ENCODE measurements at places on chromosomes 13 and 19.

GRCh38 chr19:44447916-44448674 lies at the start of gene ZNF229:
ZNF229 (minus strand) TSS chr19:44448472; CDS start chr19:44442847, 5,625 bp downstream.
- peak; percentile 86 for DNase-seq
- H3K4me3 ChIP-seq: peak within 1 kb of the TSS; percentile 96
- no peaks in the 10 kb centered on the region for H3K36me3 ChIP-seq
- H3K4me1 ChIP-seq: no peaks in the 10 kb centered on the region
- no peaks in the 10 kb centered on the region for H3K27me3 ChIP-seq
- no peak within 1 kb of the TSS for H3K27ac ChIP-seq

DNA sequence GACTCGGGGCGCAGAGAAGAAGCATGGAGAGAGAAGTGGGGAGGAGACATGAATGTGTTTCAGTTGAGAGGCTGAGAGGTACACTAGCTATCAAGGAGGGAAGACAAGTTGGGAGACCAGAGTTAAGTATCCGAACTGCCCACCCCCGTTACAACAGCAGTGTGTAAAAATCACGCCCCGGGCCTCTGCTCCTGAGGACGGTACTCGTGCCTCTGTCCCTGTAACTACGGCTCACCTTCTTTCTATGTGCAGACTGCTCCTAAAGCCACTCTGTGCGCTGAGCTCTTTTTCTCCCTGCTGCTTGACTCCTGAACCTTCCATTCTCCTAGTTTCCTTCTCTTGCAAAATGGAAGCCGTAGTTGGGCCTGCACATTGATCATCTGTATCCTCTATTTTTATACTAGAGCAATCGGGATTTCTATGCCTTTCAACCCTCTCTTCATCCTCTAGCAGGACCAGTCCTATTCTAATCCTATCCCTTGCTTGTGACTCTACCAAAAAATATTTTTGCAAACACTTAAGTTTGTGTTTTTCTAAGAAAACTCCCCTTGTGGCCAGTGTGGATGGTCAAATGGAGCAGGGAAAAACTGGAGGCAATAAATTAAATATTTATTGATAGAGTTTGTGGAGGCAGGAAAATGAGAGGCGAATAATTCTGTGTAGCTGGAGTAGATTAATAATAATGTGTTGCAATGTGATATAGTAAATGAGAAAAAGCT lies 569 bp downstream of the POLR1D start:
- peak overlapping the region; percentile 94 for H3K4me3 ChIP-seq
- no peaks in the 10 kb centered on the region for H3K27me3 ChIP-seq
- H3K36me3 ChIP-seq: peaks cover 13% of the 10 kb centered on the region
- no peak for DNase-seq
- H3K4me1 ChIP-seq: peaks cover 12% of the 10 kb centered on the region

GRCh38 chr13:38369058-38369457 lies 19.4 kb downstream of the UFM1 start:
- H3K27me3 ChIP-seq: no peaks in the 10 kb centered on the region
- no peak overlapping the region for H3K27ac ChIP-seq
- no peaks in the 10 kb centered on the region for H3K36me3 ChIP-seq
- DNase-seq: no peak
- H3K4me3 ChIP-seq: no peak overlapping the region

DNA sequence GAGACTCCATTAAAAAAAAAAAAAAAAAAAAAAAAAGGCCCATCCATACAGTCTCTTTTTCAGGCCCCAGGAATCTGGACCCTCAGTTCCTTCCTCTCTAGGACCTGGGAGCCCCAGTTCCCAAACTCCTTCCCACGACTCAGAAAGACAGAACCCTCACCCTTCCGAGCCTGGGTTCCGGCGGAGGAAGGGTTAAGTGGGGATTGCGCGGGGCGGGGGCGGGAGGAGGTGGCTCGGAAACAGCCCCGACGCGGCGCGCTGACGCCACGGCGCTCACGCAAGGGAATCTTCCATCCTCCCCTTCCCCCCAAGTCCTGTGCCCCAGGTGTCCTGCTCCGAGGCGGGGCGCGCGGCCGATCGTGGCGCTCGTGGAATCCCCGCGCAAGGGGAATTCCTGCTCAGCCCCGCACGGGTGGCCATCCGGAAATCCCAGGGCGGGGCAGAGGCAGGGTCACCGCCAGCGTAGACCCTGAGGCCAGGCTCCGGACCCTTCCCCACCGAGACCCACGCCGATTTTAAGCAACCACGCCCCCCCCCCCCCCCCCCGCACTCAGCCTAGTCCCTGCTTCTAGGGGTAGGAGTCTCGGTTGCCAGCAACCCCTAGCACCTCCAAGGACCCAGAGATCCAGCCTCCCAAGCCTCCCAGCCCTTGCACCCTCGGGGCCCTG lies 659 bp downstream of the NFKBID start:
- H3K36me3 ChIP-seq: peaks cover 9% of the 10 kb centered on the region
- peak overlapping the region; percentile 89 for H3K4me3 ChIP-seq
- peaks cover 14% of the 10 kb centered on the region for H3K4me1 ChIP-seq

DNA sequence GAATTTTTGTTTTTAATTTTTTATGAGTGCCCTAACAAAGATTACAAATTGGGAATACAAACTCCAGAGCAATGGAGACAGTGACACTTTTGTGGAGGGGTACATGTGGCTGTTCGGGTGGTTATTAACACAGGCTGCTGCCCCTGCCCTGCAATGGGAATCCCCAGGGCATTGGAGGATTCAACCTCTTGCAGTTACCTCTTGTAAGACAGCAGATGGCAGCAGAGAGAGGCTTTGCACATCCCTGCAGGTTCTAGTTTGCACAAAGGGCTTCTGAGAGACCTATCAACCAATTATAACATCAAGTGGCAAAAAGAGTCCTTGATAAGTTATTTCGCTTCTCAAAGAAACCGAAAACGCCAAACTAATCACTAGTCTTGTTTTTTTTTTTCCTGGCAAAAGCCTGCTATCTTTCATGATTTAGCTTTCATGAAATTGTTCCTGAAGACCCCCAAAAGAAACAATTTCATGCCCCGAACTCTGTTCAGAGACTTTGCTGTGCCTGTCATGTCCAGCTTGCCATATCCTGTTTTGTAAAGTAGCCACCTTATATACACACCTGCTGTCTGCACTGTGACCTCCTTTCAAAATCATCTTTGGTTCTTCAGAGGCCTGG lies 10.4 kb downstream of the GJB2 start:
- no peak overlapping the region for H3K4me3 ChIP-seq
- H3K4me1 ChIP-seq: no peaks in the 10 kb centered on the region
- H3K27me3 ChIP-seq: no peaks in the 10 kb centered on the region
- no peaks in the 10 kb centered on the region for H3K36me3 ChIP-seq
- no peak for DNase-seq
- no peak overlapping the region for H3K27ac ChIP-seq

- H3K27ac ChIP-seq: no peak overlapping the region
- no peak overlapping the region for H3K4me3 ChIP-seq
- H3K36me3 ChIP-seq: no peaks in the 10 kb centered on the region
- H3K4me1 ChIP-seq: no peaks in the 10 kb centered on the region
- DNase-seq: no peak
Observed at GRCh38 chr13:97751477-97751876, 202.0 kb upstream of the IPO5 start.

GRCh38 chr19:4660181-4660791 lies 9.9 kb downstream of the MYDGF start:
- no peak for DNase-seq
- no peaks in the 10 kb centered on the region for H3K4me1 ChIP-seq
- no peak overlapping the region for H3K27ac ChIP-seq
- peaks cover 8% of the 10 kb centered on the region for H3K36me3 ChIP-seq

GRCh38 chr13:29499506-29500165 lies 95.9 kb downstream of the SLC7A1 start:
- H3K27me3 ChIP-seq: no peaks in the 10 kb centered on the region
- H3K27ac ChIP-seq: no peak overlapping the region
- no peaks in the 10 kb centered on the region for H3K36me3 ChIP-seq
- no peak for DNase-seq
- H3K4me1 ChIP-seq: no peaks in the 10 kb centered on the region

- H3K4me3 ChIP-seq: no peak overlapping the region
- H3K27ac ChIP-seq: no peak overlapping the region
- no peaks in the 10 kb centered on the region for H3K27me3 ChIP-seq
Observed at GRCh38 chr19:42010245-42011126, 16.5 kb upstream of the ATP1A3 start.

DNA sequence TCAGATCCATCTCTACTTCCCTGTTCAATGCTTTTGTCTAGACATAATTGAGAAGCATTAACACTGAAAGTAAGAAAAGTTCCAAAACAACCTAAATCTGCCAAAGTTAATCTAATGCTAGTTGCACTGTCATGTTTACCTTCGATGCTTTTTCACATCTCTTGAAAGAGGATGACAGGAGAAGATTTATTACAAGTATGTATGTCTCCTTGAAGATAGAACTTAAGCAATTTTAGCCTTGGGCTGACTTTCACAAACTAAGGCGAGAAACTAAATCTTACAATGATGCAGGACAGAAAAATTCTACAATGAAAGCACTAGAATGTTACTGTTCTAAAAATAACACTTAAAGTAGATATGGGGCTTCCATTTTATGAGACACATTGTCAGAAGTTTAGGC lies 64.0 kb downstream of the MIPEP start:
- DNase-seq: no peak
- H3K4me3 ChIP-seq: no peak overlapping the region
- H3K36me3 ChIP-seq: peaks cover 3% of the 10 kb centered on the region
- H3K27ac ChIP-seq: no peak overlapping the region
- H3K27me3 ChIP-seq: no peaks in the 10 kb centered on the region
- H3K4me1 ChIP-seq: no peaks in the 10 kb centered on the region

- H3K36me3 ChIP-seq: no peaks in the 10 kb centered on the region
- no peak overlapping the region for H3K27ac ChIP-seq
- DNase-seq: no peak
- H3K4me3 ChIP-seq: no peak overlapping the region
Observed at GRCh38 chr13:47046706-47047105, 149.9 kb upstream of the HTR2A start.

- no peaks in the 10 kb centered on the region for H3K4me1 ChIP-seq
- H3K4me3 ChIP-seq: peak overlapping the region; percentile 79
- no peak for DNase-seq
- H3K27me3 ChIP-seq: no peaks in the 10 kb centered on the region
Observed at GRCh38 chr19:49818649-49819370, 721 bp downstream of the MED25 start.

- no peak overlapping the region for H3K27ac ChIP-seq
- H3K27me3 ChIP-seq: no peaks in the 10 kb centered on the region
- DNase-seq: no peak
- no peak overlapping the region for H3K4me3 ChIP-seq
- no peaks in the 10 kb centered on the region for H3K36me3 ChIP-seq
- peaks cover 2% of the 10 kb centered on the region for H3K4me1 ChIP-seq
Observed at GRCh38 chr13:36344173-36344572, 2.0 kb downstream of the SPART start.

- DNase-seq: peak; percentile 94
- peaks cover 7% of the 10 kb centered on the region for H3K27me3 ChIP-seq
- H3K4me1 ChIP-seq: peaks cover 8% of the 10 kb centered on the region
- peaks cover 15% of the 10 kb centered on the region for H3K36me3 ChIP-seq
- H3K4me3 ChIP-seq: no peak overlapping the region
Observed at GRCh38 chr19:53912653-53913052, 3.6 kb downstream of the CACNG7 start.

DNA sequence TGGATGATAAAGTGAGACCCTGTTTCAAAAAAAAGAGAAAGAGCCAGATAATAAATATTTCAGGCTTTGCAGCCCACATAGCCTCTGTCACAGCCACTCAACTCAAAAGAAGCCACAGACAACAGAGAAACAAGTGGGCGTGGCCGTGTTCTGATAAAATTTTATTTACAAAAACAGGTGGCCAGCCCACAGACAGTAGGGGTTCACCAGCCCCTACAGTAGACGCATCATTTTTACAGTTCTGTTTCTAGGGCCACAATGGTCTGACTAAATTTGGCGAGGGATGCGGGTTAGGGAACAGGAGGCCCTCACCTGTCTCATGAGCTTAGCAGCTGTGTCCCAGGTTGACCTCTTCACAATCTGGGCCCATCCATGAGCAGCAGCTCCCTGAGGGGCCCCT lies 59.5 kb downstream of the ARHGEF18 start:
- no peak overlapping the region for H3K4me3 ChIP-seq
- DNase-seq: no peak
- no peaks in the 10 kb centered on the region for H3K36me3 ChIP-seq
- 0 out of 2 replicates have a peak, but pooled peaks cover 2% of the 10 kb centered on the region for H3K4me1 ChIP-seq
- no peaks in the 10 kb centered on the region for H3K27me3 ChIP-seq

DNA sequence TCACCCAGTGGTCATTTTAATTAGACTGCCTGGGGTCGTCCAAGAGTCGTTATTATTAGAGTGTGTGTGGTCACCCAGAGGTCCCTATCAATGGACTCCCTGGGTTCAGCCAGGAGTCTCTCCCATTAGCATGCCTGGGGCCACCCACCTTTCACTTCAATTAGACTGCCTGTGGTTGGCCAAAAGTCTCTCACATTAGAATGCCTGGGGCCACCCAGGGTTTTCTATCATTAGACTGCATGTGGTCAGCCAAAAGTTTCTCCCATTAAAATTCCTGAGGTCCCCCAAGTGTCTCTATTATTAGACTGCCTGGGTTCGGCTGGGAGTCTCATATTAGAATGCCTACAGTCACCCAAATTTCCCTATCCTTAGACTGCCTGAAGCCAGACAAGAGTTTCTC lies 1472.6 kb downstream of the UQCRFS1 start:
- no peaks in the 10 kb centered on the region for H3K27me3 ChIP-seq
- H3K27ac ChIP-seq: no peak overlapping the region
- no peak for DNase-seq
- no peaks in the 10 kb centered on the region for H3K36me3 ChIP-seq
- no peaks in the 10 kb centered on the region for H3K4me1 ChIP-seq
- no peak overlapping the region for H3K4me3 ChIP-seq

- no peaks in the 10 kb centered on the region for H3K36me3 ChIP-seq
- H3K4me3 ChIP-seq: no peak overlapping the region
- H3K4me1 ChIP-seq: no peaks in the 10 kb centered on the region
- peaks cover 4% of the 10 kb centered on the region for H3K27me3 ChIP-seq
- H3K27ac ChIP-seq: no peak overlapping the region
Observed at GRCh38 chr13:39353988-39354387, 249.0 kb downstream of the LHFPL6 start.

GRCh38 chr13:80214050-80214449 lies 126.9 kb downstream of the SPRY2 start:
- H3K27ac ChIP-seq: no peak overlapping the region
- peaks cover 6% of the 10 kb centered on the region for H3K4me1 ChIP-seq
- no peaks in the 10 kb centered on the region for H3K27me3 ChIP-seq
- no peak overlapping the region for H3K4me3 ChIP-seq
- no peak for DNase-seq

GRCh38 chr19:13034636-13035035 lies 39.4 kb downstream of the NFIX start:
- H3K4me1 ChIP-seq: no peaks in the 10 kb centered on the region
- peaks cover 6% of the 10 kb centered on the region for H3K27me3 ChIP-seq
- H3K4me3 ChIP-seq: no peak overlapping the region
- no peak for DNase-seq
- H3K27ac ChIP-seq: no peak overlapping the region

- H3K36me3 ChIP-seq: no peaks in the 10 kb centered on the region
- H3K27me3 ChIP-seq: no peaks in the 10 kb centered on the region
- DNase-seq: no peak
Observed at GRCh38 chr13:98429977-98430736, 146.8 kb downstream of the STK24 start.

- H3K4me3 ChIP-seq: no peak overlapping the region
- peaks cover 7% of the 10 kb centered on the region for H3K4me1 ChIP-seq
- no peak overlapping the region for H3K27ac ChIP-seq
- no peaks in the 10 kb centered on the region for H3K36me3 ChIP-seq
- DNase-seq: no peak
Observed at GRCh38 chr19:21323000-21323399, 6.2 kb downstream of the ZNF708 start.

GRCh38 chr13:106756446-106756845 lies 188.5 kb upstream of the ARGLU1 start:
- H3K27ac ChIP-seq: no peak overlapping the region
- H3K4me3 ChIP-seq: no peak overlapping the region
- H3K27me3 ChIP-seq: no peaks in the 10 kb centered on the region
- H3K36me3 ChIP-seq: no peaks in the 10 kb centered on the region
- DNase-seq: no peak

- peaks cover 4% of the 10 kb centered on the region for H3K27me3 ChIP-seq
- no peaks in the 10 kb centered on the region for H3K36me3 ChIP-seq
- H3K4me3 ChIP-seq: peak within 1 kb of the TSS; percentile 92
- peak; percentile 25 for DNase-seq
- H3K27ac ChIP-seq: no peak within 1 kb of the TSS
Observed at GRCh38 chr13:95301183-95301967, at the start of gene ABCC4. ABCC4 (minus strand) TSS chr13:95301451; CDS start chr13:95301314, 137 bp downstream.

Measured in H1 (cell line).